ENCODE measurements at places on chromosomes 3 and 15.

- DNase-seq: no peak
These were observed 61.8 kb downstream of the SCN5A start for GRCh38 chr3:38587548-38588131.

DNA sequence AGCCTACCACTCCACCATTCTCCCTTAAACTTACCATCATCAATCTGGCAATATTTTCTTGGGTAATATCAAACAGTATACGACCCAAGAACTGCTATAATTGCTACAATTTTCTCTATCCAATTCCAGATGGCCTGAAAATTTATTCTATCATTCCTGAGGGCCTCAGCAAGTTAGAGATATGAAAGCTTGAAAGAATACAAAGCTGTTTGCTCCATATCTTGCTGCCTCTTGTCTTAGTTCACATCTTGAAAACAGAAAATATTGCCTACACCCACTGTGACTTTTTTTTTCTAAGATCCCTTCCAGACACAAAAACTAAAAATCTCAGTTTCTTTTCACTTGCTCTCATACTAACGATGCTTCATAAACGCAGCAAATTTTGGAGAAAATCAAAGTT, 898.9 kb downstream of the OTOL1 start:
- no peak for DNase-seq

- no peak for DNase-seq
These were observed 19.5 kb downstream of the PPCDC start for GRCh38 chr15:75042730-75043508.

DNA sequence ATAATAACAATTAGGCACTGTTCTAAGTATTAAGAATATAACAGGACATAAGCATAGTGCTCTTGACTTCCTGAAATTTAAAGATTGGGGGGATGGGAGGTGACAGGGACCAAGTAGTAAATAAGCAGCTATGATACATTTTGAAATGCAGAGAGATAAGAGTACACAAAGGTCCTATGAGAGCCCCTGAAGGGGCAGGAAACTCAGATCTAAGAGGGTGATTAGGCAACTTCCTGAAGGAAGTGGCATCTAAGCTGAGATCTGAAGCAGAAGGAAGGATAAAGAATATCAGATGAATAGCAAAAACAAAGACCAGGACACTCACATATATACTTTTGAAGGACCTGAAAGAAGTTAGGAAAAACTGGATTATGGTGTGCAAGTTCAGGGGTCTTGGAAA, 415.2 kb upstream of the FRG2C start:
- no peak for DNase-seq

- peak; percentile 68 for DNase-seq
These were observed 10.3 kb downstream of the TM4SF1 start for GRCh38 chr3:149366941-149367840.

GRCh38 chr3:134477938-134478337, 7.8 kb downstream of the ANAPC13 start:
- DNase-seq: no peak

DNA sequence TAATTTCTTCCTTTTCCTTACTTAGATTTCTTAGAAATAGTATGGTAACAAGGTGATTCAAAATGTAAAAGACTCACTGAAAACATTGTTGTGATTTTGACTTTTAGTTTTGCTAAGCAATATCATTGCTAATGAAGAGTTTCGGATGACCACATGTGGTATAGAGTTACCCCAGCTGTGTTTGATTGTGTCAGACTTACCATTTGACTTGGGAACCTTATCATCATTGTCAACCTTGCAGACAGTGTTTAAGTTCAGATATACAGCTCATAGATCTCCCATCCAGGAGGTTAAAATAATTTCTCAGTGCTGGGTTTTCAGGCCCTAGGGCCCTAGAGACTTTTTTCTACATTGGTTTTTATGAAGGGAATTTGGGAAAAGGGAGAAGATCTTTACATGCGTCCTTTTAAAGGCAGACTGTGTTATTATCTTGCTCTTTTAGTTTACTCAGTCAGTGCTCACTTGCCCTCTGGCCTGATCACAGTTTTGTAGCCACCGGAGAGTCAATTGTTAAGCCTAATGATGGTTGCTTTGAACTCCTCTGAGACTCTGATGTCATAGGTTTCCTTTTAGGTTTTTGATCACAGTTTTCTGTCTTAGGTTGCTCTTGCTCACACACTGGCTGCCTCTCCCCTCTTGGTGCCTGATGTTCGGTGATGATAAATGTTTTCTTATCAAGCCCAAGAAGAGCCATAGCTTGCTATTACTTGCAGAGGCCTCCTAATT, 133.5 kb upstream of the ZPLD1 start:
- no peak for DNase-seq

GRCh38 chr3:13069495-13069894, 3.7 kb downstream of the IQSEC1 start:
- no peak for DNase-seq

GRCh38 chr3:192215-192929, 4.2 kb upstream of the CHL1 start:
- DNase-seq: no peak

- no peak for DNase-seq
These were observed 132.3 kb downstream of the LRRK1 start for GRCh38 chr15:101051291-101052030.

DNA sequence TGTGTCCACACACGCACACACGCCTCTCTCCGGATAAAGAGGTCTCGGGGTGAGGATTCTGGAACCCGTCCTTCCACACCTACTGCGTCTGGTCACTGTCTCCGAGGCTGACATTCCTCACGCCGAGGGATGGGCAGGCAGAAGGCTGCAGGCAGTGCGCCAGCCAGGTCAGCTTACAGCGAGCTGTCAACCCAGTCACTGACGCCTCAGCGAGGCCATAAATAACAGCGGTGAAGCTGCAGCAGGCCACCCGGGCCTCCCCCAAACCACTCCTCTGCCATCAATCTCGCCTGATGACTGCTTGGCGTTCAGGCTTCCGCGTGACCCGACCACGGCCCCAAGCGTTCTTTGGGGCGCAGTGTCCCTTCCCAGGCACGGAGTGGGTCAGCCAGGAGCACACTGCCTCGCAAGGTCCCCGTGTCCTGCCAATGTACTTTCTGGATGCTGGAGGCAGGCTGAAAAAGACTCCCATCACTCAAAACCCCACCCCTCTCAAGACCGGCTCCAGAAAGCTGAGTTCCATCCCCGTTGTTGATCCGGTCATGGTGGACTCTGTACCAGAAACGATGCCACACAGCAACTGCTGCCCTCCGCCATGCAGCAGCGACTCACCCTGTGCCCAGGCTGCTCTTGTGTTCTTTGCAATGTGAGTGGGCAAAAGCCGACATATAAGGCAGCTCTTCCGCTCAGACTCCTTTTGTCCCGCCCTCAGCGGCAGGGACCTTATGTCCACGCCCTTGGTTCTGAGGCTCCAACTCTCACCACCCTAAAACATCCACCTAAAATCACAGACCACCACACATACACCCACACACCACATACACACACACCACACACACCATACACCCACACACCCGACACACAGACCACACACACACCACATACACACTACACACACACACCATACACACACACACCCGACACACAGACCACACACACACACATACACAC, 27.1 kb downstream of the CPN2 start:
- no peak for DNase-seq

DNA sequence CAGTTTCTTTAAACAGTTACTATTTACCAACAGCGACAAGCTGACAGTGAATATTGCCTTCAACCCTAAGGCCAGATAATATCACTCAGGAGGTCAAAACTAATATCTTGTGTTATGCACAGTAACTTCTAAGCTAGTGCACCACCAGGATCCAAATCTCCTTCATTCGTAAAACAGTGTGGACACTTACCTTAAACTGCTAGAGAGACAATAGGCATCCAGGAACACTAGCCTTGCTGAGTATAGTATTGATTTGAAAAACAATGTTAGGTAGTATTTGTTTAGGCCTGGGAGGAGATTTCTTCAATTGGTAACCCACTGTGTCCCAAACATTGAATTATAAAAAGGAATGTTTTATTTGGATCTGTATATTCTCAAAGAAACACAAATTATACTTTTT, 707.9 kb upstream of the UBE2E2 start:
- DNase-seq: no peak

- DNase-seq: no peak
These were observed 5.1 kb downstream of the POLG start for GRCh38 chr15:89329329-89330084.

DNA sequence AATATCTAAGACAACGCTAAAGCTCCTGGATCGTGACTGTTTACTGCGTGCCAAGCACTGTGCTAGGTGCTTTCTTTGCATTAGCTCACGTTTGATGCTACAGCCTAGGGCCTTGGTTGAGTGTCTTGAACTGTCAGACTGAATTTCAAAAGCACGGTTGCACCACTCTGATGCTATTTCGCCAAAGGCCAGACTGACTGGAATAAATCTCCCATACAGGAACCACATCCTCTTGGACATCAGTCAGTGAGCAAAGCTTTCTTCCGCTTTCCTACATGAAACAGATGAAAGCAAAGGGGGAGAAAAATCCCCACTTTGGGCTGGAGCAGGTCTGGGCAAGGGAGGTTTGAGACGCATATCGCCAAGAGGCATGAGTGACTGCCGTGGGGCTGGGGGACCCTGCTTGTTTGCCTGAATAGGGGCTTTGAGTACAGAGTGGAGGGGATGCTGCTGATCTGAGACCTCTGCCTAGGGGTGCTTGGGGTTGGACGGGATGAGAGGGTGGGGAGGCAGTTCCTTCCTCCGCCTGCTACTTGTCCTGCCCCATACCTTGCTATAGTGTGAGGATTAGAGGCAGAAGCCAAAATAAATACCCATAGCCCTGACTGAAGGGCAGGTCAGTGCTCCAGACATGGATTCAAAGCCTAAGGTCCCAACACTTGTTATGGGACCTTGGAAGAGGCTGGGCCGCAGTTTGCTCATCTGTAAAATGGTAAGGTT, 5.3 kb downstream of the FGD5 start:
- no peak for DNase-seq

DNA sequence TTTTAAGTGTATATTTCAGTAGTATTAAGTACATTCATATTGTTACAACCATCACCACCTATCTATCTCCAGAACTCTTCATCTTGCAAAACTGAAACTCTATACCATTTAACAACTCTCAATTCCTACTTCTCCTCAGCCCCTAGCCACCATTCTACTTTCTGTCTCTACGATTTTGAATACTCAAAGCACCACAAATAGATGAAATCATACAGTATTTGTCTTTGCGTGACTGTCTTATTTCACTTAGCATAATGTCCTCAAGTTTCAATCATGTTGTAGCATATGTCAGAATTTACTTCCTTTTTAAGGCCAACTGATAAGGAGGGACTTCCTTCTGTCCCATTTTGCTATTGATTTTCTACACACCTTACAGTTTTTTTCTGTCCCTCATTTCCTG, 593.3 kb downstream of the FHIT start:
- no peak for DNase-seq

- DNase-seq: no peak
These were observed 4.1 kb upstream of the ICE2 start for GRCh38 chr15:60483042-60483441.

DNA sequence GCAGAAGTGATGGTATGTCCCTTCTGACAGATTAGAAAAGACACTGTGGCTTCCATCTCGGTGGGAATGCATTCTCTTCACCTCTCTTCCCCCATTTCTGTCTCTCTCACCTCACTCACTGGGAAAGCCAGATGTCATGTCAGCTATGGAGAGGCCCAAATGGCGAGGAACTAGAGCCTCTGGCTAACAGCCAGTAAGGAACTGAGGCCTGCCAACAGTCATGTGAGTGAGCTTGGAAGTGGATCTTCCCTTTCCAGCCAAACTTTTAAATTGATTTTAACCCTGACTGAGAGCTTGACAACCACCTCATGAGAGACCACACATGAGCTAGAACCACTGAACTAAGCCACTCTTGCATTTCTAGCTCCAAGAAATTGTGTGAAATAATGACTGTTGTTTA, 35.2 kb upstream of the CDAN1 start:
- no peak for DNase-seq

GRCh38 chr3:150049317-150049716, 78.6 kb upstream of the PFN2 start:
- DNase-seq: no peak

GRCh38 chr3:10468613-10469354, 36.6 kb downstream of the ATP2B2 start:
- DNase-seq: no peak

DNA sequence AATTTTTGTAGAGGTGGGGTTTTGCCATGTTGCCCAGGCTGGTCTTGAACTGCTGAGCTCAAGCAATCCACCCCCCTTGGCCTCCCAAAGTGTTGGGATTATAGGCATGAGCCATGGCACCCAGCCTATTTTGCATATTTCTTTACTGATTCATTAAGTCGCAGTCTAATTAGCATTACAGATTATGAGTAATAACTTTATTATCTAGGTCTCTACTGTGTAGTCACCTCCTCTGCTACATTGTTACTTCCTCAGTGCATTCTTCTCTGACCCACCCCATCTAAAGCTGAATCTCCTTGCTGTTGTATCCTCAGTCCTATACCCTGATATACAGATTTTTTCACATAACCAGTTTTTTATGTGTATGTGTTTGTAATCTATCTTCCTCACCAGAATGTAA, 61.7 kb downstream of the TFDP2 start:
- DNase-seq: no peak

- no peak for DNase-seq
These were observed 22.0 kb downstream of the SLC7A14 start for GRCh38 chr3:170563712-170564423.

DNA sequence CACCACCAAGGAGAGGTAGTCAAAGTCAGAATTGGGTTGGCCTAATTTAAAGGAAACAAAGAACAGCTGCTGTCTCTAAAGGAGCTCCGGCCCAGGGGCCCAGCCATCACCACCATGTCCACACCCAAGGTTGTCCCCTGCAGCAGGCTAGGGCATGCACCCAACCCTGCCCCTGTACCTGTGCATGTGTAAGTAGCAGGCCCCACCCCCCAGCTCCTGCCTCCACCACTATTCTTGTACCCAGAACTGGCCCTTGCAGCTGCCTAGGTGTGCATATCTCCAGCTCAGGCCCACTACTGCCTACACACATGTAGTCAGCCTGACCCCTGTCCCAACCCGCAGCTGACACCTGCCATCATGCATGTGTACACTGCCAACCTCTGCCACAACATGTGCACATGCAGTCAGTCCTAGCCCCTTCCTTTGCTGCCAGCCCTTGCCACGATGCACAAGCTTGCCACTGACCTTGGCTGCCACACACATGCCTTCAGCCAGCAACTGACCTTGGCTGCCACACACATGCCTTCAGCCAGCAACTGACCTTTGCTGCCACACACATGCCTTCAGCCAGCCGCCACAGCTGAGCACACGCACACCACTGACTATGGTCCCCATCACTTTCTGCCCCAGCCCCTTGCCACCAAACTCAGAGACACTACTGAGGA, 39.7 kb downstream of the FGF12 start:
- DNase-seq: no peak

- no peak for DNase-seq
These were observed 25.2 kb upstream of the SLC4A7 start for GRCh38 chr3:27509376-27509775.

GRCh38 chr3:129399895-129400357, 28.5 kb downstream of the EFCAB12 start:
- DNase-seq: no peak

GRCh38 chr15:71575474-71576045, 234.8 kb upstream of the NR2E3 start:
- no peak for DNase-seq

Data from NCI-H1436 (cell line).